Cardiac muscle cell (in vitro differentiated cells and primary cell): ENCODE measurements at places on chromosomes 16 and 17. TPM values are rescaled to one million over a fixed set of nuclear protein-coding genes. Genes with fewer than 3 reads are reported as not detected.

CEP112 gene
- polyA plus RNA-seq = 7.7 and 14.4 TPM in 2 replicates

GRCh38 chr17:68581863-68582645 is 19.1 kb downstream of the FAM20A start:
- no peaks in the 10 kb centered on the region for H3K36me3 ChIP-seq
- peak; percentile 57 for DNase-seq
- H3K27ac ChIP-seq = peak overlapping the region; percentile 38
- H3K4me1 ChIP-seq = peaks cover 38% of the 10 kb centered on the region
- no peak overlapping the region for H3K4me3 ChIP-seq

- H3K4me1 ChIP-seq = peaks cover 12% of the 10 kb centered on the region
- no peaks in the 10 kb centered on the region for H3K27me3 ChIP-seq
- H3K36me3 ChIP-seq = peaks cover 3% of the 10 kb centered on the region
- H3K4me3 ChIP-seq = no peak overlapping the region
- no peak for DNase-seq
These were observed 4.6 kb downstream of the PTGES3L start for GRCh38 chr17:42975265-42975664.

DNA sequence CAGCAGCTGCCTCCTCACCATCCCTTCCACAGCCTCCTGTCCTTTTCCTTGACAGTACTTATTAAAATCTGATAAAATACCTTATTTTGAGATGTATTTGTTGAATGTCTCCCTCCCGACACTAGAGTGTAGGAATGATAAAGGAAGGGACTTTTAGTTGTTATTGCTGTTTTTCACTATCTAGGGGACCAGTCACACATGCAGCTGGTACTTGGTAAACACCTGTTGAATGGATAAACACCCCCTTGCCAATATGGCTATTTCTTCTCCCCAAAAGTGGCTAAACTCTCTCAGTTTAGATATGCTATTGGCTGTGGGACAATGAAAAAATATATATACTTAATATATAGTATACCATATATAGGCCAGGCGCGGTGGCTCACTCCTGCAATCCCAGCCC is 96.7 kb downstream of the STX8 start:
- H3K4me1 ChIP-seq = no peaks in the 10 kb centered on the region
- no peaks in the 10 kb centered on the region for H3K36me3 ChIP-seq
- H3K27me3 ChIP-seq = no peaks in the 10 kb centered on the region
- DNase-seq = no peak
- H3K4me3 ChIP-seq = no peak overlapping the region

GRCh38 chr17:52470553-52470952 is 312.0 kb upstream of the CA10 start:
- no peaks in the 10 kb centered on the region for H3K36me3 ChIP-seq
- DNase-seq = no peak
- H3K4me3 ChIP-seq = no peak overlapping the region

KRTAP9-2 gene
- polyA plus RNA-seq = not detected in 2 replicates

DNA sequence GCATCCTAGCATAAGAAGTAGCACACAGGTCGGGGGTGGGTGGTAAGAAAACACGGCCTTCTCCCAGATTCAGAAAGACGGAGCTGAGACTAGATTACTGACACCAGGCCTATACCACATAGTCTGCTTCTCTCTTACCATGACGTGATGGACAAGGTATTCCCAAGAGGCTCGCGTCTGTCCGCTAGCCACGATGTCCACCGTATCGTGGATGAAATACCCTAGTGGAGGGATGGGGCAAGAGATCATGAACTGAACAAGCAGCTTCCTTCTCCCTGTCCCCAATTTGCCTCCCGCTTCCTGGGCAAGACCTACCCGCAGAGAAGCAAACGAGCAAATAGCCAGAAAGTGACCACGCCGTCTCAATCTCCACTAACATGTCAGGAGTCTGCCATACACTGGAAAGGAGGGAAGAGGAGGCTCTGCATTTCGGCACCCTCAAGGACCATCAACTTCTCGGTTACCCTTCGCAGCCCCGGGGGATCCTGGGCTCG is 820 bp downstream of the TLCD1 start:
- H3K36me3 ChIP-seq = peaks cover 21% of the 10 kb centered on the region
- DNase-seq = peak; percentile 63
- H3K4me3 ChIP-seq = peak overlapping the region; percentile 78
- peaks cover 6% of the 10 kb centered on the region for H3K4me1 ChIP-seq
- peak overlapping the region; percentile 69 for H3K27ac ChIP-seq
- H3K27me3 ChIP-seq = no peaks in the 10 kb centered on the region

GRCh38 chr16:1082952-1083675 is 10.6 kb downstream of the SSTR5 start:
- DNase-seq = no peak
- H3K27ac ChIP-seq = no peak overlapping the region

- peak; percentile 53 for DNase-seq
- H3K27me3 ChIP-seq = peaks cover 34% of the 10 kb centered on the region
- peak within 1 kb of the TSS; percentile 50 for H3K4me3 ChIP-seq
- peaks cover 21% of the 10 kb centered on the region for H3K36me3 ChIP-seq
- no peak within 1 kb of the TSS for H3K27ac ChIP-seq
These were observed at the start of gene WNK4 for GRCh38 chr17:42779936-42780850. TSS of gene WNK4 (plus strand) at chr17:42780610. CDS start at chr17:42780699, 89 bp downstream.

DNA sequence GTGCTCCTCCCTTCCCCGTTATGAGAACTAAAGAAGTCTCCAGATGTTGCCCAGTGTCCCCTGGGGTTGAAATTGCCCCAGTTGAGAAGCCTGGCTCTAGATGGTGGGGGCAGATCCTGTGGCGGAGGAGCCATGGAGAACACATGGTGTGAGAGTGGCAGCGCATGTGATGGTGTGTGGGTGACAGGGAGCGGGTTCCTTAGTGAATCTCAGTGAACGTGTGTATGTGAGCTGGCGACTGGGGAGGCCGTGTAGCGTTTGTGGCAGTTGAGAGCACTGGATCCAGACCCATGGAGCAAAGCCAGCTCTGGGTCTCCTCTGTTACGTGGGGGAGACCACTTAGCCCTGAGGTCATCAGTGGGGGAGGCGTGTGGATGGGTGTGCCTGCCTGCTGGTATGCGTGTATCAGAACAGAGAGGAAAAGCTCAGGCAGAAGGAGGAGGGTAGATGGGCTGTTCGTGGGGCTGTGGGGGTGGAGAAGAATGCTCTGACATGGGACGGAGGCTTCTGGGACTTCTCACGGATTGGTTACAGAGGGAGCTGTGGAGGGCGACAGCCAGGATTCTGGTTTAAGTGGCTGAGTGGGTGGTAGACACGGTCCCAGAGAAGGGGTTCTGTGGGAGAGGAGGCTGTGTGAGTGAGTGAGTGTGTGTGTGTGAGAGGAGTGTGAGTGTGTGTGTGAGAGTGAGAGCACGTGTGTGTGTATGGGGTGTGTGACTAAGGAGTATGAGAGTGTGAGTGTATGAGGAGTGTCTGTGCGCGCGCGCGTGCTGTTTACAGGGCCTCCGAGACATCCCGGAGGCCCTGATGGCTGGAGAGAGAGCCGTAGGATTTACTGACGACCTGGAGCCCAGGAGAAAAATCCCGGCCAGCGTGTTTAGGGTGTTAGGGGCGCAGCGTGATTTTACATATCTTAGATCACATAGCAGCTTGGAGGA is 193.8 kb downstream of the SNX29 start:
- H3K4me3 ChIP-seq = no peak overlapping the region
- no peaks in the 10 kb centered on the region for H3K4me1 ChIP-seq
- H3K27me3 ChIP-seq = no peaks in the 10 kb centered on the region
- H3K27ac ChIP-seq = no peak overlapping the region
- H3K36me3 ChIP-seq = no peaks in the 10 kb centered on the region

AKAP10 gene
- 16.3 and 20.8 TPM in 2 replicates for polyA plus RNA-seq

DNA sequence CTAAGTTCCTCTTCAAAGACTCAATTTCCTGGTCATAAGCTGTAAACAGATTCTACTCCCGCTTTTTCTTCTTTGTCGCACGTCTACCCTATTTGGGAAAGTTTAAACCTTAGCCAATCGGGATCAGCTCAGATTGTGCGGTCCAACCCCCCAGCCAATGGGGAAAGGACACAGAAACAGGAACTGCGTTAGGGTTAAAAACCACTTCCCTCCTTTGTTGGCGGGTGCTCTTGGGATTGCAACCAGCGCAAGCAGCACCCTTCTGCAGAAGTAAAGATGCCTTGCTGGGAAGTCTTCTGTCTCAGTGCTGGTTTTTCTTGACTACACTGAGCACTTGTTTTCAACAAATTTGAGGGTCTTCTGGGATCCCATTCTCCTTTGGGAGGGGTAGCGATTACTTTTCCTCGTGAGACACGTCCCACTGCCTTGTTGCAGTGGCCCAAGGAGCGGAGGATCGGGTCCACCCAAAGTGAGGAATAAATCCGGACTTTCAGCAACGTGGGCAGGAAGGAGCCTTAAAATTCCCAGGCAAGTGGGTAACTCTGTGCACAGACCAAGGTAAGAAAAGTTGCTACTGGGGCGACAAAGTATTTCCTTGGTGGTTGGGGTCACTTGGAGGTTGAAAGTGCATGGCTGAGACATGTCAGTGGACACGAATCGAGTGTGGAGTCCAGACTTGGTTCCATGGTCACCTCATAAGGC is 1.0 kb upstream of the YPEL3 start:
- H3K4me3 ChIP-seq = no peak overlapping the region
- H3K36me3 ChIP-seq = no peaks in the 10 kb centered on the region
- no peaks in the 10 kb centered on the region for H3K27me3 ChIP-seq
- H3K27ac ChIP-seq = peak overlapping the region; percentile 61
- peaks cover 5% of the 10 kb centered on the region for H3K4me1 ChIP-seq

GRCh38 chr16:85992359-85992758 is 93.4 kb downstream of the IRF8 start:
- H3K27ac ChIP-seq = no peak overlapping the region
- peaks cover 6% of the 10 kb centered on the region for H3K27me3 ChIP-seq
- peaks cover 7% of the 10 kb centered on the region for H3K4me1 ChIP-seq
- no peaks in the 10 kb centered on the region for H3K36me3 ChIP-seq

BIRC5 gene
- polyA plus RNA-seq = 17.7 and 112 TPM in 2 replicates

- no peak overlapping the region for H3K4me3 ChIP-seq
- no peak for DNase-seq
- H3K27me3 ChIP-seq = peaks cover 1% of the 10 kb centered on the region
- no peaks in the 10 kb centered on the region for H3K4me1 ChIP-seq
- no peaks in the 10 kb centered on the region for H3K36me3 ChIP-seq
- no peak overlapping the region for H3K27ac ChIP-seq
These were observed 333.1 kb upstream of the MAF start for GRCh38 chr16:79933603-79934002.

NPIPB6 gene
- polyA plus RNA-seq = 3.2 and 3.6 TPM in 2 replicates

ITGA2B gene
- 0.56 and 6.7 TPM in 2 replicates for polyA plus RNA-seq

DNA sequence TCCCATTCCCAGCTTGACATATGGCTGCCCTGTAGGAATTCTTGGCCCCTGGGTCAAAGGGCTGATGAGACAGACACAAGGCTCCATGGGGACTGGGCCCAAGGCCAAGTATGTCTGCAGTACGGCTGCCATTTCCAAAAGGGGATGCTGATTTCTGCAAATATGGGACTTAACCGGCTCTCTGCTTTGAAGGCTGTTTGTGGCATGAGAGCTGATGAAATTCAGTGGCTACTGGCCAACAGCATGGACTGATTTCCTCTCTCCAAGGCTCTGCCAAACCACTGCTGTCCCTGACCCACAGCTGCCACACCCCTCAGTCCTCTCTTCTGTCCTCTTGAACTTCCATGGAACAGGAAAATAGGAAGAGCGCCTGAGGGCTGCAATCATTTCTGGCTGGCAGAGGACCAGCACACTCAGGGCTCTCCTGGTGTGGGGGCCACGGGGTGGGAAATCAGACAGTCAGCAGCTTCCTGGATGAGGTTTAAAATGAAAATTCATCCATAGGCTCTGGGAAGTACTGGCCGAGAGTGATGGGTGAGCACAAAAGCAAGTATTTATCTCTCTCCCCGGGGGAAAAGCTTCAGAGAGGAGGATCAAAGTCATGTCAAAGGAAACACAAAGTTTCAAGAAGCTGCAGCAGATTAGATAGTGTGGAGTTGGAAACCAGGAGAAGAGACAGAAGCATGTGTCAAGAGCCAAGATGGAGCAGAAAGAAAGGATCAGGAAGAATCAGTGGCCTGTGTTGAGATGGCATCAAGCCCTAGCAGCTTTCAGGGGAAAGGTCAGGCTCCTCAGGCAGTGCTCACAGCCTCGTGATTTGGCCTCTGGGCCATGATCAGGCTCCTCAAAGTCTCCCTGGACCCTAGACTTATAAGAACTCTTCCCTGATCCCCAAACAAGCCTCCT is 64.1 kb upstream of the SREBF1 start:
- peaks cover 32% of the 10 kb centered on the region for H3K4me1 ChIP-seq
- H3K4me3 ChIP-seq = no peak overlapping the region
- H3K36me3 ChIP-seq = no peaks in the 10 kb centered on the region
- H3K27ac ChIP-seq = no peak overlapping the region
- peak; percentile 98 for DNase-seq

DNA sequence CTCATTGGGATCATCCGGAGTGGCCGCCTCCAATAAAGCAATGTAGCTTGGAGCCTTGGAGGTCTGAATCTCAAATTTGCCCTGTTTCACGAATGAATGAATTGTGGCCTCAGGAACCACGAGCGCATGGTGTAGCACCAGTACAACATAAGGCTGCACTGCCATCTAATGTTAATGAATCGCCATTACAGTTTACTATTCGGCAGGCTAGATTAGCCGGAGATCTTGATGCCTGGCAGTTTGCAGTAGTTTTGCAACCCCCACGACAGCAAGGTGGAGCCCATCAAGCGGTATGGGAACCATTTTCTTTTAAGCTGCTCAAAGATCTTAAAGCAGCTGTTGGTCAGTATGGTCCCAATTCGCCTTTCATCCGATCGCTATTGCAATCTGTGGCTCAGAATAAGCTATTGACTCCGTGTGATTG is 18.8 kb downstream of the ALOX15B start:
- DNase-seq = peak; percentile 90
- no peaks in the 10 kb centered on the region for H3K36me3 ChIP-seq
- no peaks in the 10 kb centered on the region for H3K4me1 ChIP-seq
- no peak overlapping the region for H3K27ac ChIP-seq
- peaks cover 47% of the 10 kb centered on the region for H3K27me3 ChIP-seq
- no peak overlapping the region for H3K4me3 ChIP-seq

DNA sequence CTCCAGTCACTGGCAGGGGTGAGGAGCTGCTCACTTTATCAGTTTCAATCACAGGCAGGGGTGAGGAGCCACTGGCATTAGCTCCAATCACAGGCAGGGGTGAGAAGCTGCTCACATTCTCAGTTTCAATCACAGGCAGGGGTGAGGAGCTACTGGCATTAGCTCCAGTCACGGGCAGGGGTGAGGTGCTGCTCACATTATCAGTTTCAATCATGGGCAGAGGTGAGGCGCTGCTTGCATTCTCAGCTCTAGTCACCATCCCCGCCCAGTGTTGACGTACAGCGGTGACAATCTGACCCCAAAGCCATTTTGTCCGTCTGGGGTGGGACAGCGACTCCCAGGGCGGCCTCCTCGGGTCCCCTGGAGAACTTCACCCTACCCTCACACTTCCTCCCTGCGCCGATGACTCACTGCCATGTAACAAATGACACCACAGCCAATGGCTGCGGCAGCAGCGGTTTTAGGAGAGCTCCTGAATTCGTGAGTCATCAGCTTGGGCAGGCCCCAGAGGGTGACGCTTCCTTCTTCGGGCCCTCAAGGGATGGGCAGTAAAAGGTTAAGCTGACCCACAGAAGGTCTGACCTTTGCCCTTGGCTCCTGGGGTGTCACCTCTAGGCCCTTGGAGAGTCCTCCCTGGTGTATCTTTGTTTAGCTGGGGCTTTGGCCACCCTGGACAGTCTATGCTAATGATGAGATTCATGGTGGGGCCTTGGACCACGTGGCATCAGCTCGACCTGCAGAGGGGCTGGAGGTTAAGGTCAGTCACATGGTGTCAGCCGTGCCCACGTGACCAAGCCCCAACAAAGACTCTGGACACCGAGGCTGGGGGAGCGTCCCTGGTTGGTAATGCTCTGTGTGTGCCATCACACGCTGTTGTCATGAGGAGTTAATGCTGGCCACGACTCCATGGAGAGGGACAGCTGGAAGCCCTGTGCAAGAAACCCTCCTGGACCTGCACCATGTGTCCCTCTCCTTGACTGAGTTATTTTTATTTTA is 171.7 kb downstream of the C16orf95 start:
- no peak overlapping the region for H3K27ac ChIP-seq
- H3K4me3 ChIP-seq = no peak overlapping the region
- no peaks in the 10 kb centered on the region for H3K36me3 ChIP-seq
- no peaks in the 10 kb centered on the region for H3K4me1 ChIP-seq
- DNase-seq = peak; percentile 84
